WERI-Rb-1 (cell line): ENCODE measurements at places on chromosomes 13 and 19.

DNA sequence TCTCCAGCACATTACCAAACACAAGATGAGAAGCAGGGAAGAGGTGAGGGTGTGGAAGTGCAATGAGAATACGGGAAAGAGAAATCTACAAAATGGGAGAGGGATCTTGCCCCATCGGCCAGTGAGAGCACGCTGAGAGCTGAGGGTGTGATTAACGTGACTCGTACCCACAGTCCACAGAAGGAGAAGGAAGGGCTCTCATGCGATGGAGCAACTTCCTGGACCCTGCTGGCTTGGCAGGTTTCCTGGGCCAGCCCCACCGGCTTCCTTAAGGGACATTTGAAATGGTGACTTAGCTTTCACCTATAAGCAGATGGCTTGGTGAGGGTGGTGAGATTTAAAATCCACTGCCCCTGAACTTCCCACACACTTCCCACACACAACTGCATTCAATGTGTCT, 740.1 kb downstream of the UQCRFS1 start:
- DNase-seq: no peak

GRCh38 chr19:16198370-16198651, 600 bp downstream of the AP1M1 start:
- DNase-seq: no peak

- DNase-seq: no peak
Measured at GRCh38 chr19:2180881-2181632, 17.3 kb downstream of the DOT1L start.

DNA sequence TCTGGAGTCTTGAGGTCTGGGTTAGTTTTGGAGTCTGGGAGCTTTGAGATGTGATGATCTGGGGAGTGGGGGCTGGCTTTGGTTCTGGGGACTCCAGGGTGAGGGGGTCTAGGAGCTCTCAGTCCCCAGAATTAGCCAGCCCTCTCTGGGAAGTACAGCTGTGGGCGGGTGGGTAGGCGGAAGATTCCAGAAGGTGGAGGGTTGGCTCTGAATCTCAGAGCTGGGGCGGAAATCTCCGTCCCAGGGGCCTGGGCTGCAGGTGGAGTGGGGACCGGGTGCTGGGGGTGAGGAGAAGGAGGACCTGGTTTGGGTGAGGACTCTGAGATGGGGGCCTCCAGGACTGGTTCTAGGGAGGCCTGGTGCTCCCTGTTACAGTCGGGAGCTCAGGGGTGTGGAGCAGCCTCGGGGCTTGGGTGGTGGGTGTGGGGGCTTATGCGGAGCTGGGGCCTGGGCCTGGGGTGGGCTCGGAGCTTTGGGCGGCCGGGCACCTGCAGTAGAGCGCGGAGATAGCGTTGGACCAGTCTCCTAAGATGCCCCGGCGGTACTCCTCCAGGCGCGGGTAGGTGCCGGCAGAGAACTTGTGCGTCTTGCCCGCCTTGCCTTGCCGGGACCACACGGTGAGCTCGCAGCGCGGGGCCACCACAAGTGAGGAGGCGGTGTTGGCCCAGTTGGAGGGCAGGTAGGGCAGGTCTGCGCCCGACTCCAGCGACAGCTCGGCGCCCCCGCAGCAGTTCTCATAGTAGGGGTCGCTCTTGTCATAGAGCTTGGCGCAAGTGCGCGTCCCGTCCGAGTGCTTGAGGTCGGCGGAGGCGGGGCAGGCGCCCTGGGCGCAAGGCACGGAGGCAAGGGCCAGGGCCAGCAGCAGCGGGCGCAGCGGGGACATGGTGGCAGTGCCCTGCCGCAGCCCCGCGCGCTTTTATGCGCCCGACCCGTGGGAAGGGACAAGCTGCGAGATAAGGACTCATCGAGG, at the start of gene SYCN:
Gene SYCN, minus strand, starts transcription at position 892 of the 970 bp plus-strand sequence. Its CDS starts 9 bp downstream, at position 883.
- DNase-seq: no peak

- DNase-seq: no peak
Measured at GRCh38 chr13:109387471-109387870, 398.9 kb downstream of the IRS2 start.

DNA sequence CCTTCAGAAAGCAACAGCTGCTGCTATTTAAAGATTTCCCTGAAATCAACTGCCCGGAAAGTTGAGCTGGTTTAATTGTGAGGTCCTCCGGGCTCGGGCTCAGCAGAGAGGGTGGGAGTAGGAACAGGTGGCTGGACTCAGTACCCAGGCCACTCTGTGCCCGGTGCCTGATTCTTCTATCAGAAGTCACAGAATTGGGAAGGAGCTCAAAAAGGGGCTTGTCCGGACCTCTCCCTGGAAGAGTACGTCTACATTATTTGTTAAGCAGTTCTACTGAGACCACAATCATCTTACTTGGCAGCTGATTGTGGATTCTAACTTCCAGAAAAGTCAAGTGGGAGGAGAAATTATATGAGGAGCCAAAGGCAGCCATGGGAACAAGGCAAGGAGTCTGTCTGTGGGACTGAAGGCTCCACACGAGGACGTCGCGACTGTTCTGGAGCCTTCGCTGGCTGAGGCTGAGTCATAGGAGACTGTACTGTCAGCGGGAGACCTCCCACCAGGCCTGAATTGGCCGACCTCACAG, 91.7 kb upstream of the ANKRD10 start:
- DNase-seq: no peak

GRCh38 chr13:94328381-94329041, 151.0 kb downstream of the DCT start:
- DNase-seq: no peak

GRCh38 chr19:49860336-49861102, 6.9 kb downstream of the PNKP start:
- no peak for DNase-seq

- DNase-seq: no peak
Measured at GRCh38 chr13:32446220-32446619, 18.3 kb upstream of the N4BP2L1 start.
